ENCODE measurements at places on chromosomes 7 and 10. TPM values are rescaled to one million over a fixed set of nuclear protein-coding genes. Genes with fewer than 3 reads are reported as not detected.

DNA sequence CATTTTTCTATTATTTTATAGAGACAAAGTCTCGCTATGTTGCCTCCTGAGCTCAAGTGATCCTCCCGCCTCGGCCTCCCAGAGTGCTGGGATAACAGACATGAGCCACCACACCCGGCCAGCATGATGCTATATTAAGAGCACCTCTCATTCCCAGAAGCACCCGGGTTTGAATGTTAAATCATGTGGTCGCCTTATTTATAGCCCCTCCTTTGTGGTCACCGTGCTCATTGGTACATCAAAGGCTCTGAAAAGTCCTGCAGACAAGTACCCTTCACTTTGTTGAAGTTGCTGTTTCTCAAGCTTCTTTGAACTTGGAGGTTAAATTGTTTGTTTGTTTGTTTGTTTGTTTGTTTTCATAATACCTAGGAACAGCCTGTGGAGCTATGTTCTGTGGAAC lies 40.0 kb downstream of the CLIP2 start:
- no peak overlapping the region for H3K4me3 ChIP-seq
- no peaks in the 10 kb centered on the region for H3K4me1 ChIP-seq
- no peak for DNase-seq
- no peaks in the 10 kb centered on the region for H3K27me3 ChIP-seq
- H3K27ac ChIP-seq = no peak overlapping the region

DNA sequence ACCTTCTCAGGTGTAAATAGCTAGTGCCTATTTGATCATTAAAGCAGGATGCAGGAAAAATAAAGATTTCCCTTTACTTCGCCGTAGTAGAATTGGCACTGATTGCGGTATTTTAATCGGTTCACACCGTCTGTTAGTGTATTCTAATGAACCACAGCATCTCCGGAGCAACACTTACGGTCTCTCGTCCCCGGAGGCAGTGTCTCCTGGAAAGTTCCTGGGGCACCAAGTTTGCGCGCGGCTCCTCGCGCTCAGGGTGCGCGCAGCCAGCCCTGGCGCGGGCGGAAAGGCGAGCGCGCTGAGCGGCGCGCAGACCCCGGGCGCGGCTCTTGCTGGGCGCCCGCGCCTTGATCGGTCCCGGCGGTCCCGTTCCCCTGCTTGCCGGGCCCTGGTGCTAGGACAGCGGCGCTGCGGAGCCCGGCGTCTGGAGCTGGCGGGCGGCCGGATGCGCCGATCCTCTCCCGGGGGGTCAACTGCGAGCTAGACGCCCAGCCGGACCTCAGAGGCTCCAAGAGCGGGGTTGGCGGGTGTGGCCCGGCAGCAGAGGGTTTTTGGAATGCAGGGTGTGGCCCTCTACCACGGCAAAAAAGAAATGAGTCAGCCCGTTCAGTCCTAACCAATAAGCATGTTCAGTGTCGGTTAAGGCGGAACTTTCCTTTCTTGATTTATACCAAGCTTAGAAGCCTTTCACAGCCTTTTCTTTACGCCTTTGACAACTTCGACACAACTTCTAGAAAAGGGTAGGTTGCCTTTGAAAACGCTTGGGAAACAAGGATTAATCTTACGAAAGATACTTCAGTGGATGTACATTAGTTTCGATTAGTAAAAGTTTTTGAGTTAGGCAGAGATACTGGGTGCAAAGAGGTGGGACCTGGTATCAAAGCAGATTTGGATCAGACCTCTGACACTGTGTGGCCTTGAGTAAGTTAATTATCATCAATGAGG lies 166.8 kb upstream of the ASAH2 start:
- peaks cover 34% of the 10 kb centered on the region for H3K4me1 ChIP-seq
- no peaks in the 10 kb centered on the region for H3K27me3 ChIP-seq
- no peaks in the 10 kb centered on the region for H3K36me3 ChIP-seq
- H3K4me3 ChIP-seq = no peak overlapping the region
- no peak overlapping the region for H3K27ac ChIP-seq

DNA sequence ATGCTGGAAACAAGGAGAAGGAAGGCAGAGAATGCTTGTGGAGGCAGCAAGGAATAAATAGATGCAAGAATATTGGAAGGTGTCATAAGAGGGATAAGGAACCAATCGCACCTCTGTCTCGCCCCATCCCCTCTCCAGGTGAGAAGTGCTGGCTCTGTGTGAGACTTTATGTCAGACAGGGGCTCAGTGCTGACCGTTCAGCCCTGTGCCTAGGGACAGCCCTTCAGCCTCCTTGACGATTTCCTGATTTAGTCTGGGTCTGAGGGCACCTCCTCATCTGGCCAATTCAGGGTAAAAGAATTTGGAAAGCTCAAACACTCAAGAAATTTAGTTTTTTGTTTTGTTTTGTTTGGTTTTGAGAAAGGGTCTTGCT lies 54.9 kb downstream of the FAM241B start:
- H3K27ac ChIP-seq = peak overlapping the region; percentile 50
- no peak overlapping the region for H3K4me3 ChIP-seq
- H3K27me3 ChIP-seq = peaks cover 19% of the 10 kb centered on the region
- no peaks in the 10 kb centered on the region for H3K36me3 ChIP-seq
- no peak for DNase-seq

GRCh38 chr7:115356999-115357702 lies 435.3 kb downstream of the MDFIC start:
- H3K36me3 ChIP-seq = no peaks in the 10 kb centered on the region
- H3K4me3 ChIP-seq = no peak overlapping the region
- no peak overlapping the region for H3K27ac ChIP-seq
- H3K27me3 ChIP-seq = no peaks in the 10 kb centered on the region
- H3K4me1 ChIP-seq = peaks cover 10% of the 10 kb centered on the region

GRCh38 chr10:111222961-111223360 lies 146.1 kb downstream of the ADRA2A start:
- H3K27ac ChIP-seq = no peak overlapping the region
- no peak overlapping the region for H3K4me3 ChIP-seq
- 0 out of 2 replicates have a peak, but pooled peaks cover 5% of the 10 kb centered on the region for H3K27me3 ChIP-seq

- no peak for DNase-seq
- H3K27me3 ChIP-seq = no peaks in the 10 kb centered on the region
- H3K4me1 ChIP-seq = no peaks in the 10 kb centered on the region
- H3K36me3 ChIP-seq = no peaks in the 10 kb centered on the region
Observed at GRCh38 chr7:106206826-106207541, 77.8 kb downstream of the NAMPT start.

DNA sequence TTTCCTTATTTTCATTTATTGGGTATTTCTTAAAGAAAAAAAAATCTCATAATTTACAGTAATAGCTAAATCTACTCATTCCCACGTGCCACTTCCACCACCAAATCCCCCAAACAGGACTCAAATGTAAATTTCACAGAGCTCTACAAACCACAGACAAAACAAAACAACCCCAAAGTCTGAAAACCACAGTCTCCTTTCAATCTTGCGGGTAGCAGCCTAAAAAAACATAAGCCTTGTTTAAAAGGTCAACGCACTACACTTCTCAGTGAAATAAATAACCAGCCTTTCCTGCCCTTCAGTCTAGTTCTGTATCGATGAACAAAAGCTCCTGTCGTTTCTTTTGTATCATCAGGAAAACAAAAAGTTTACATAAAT lies 121.8 kb upstream of the AFAP1L2 start:
- H3K27ac ChIP-seq = peak overlapping the region; percentile 55
- DNase-seq = no peak
- H3K4me3 ChIP-seq = peak overlapping the region; percentile 67

ASB4 gene
- total RNA-seq = not detected

CEP55 gene
- 62.6 TPM for total RNA-seq

CLRN3 gene
- not detected for total RNA-seq

HGF gene
- 0.15 TPM for total RNA-seq

NACAD gene
- total RNA-seq = 0.12 TPM

All from PC-3 (cell line).